ENCODE measurements at places on chromosomes 6 and 20.

- no peaks in the 10 kb centered on the region for H3K4me1 ChIP-seq
- peaks cover 2% of the 10 kb centered on the region for H3K27me3 ChIP-seq
- H3K27ac ChIP-seq: peak overlapping the region; percentile 8
- H3K4me3 ChIP-seq: no peak overlapping the region
- no peaks in the 10 kb centered on the region for H3K36me3 ChIP-seq
These were observed 86.5 kb upstream of the MYL9 start for GRCh38 chr20:36454698-36455427.

DNA sequence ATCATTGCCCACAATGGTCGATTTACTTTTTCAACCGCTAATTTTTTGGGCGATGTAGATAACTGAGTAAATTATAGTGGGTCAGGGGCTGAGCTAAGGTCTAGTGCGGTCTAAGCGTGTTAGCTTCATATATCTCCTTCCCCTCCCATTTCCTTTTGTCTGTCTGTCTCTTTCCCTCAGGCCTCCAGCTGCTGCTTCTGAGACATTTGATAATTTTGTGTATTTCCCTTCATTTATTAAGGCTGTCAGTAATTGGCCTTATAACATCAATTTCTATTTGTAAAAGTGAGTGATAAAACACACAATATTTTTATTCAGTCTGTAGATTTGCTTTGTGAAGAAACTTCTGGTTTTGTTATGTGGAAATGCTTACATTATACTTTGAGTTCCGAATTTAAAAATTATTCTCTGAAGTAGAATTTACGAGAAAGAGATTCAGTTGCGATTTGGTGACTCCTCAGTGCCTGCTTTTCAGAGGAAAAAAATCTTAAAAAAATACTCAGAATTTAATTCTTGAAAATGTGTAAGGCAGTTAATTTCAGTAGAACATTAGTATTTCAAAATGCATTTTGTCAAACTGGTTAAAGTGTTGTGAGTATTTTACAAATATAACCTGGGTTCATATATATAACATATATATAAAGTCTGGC lies 1.4 kb downstream of the TMEM170B start:
- peak overlapping the region; percentile 85 for H3K27ac ChIP-seq
- no peaks in the 10 kb centered on the region for H3K36me3 ChIP-seq
- peaks cover 11% of the 10 kb centered on the region for H3K4me1 ChIP-seq
- H3K4me3 ChIP-seq: peak overlapping the region; percentile 91
- H3K27me3 ChIP-seq: peaks cover 1% of the 10 kb centered on the region

- DNase-seq: no peak
- no peaks in the 10 kb centered on the region for H3K27me3 ChIP-seq
- peaks cover 17% of the 10 kb centered on the region for H3K36me3 ChIP-seq
- H3K4me1 ChIP-seq: no peaks in the 10 kb centered on the region
- no peak overlapping the region for H3K27ac ChIP-seq
These were observed 90.0 kb downstream of the RAMACL start for GRCh38 chr6:166496460-166496859.

GRCh38 chr6:34674268-34674639 lies 22.3 kb downstream of the ILRUN start:
- H3K4me1 ChIP-seq: peaks cover 38% of the 10 kb centered on the region
- DNase-seq: no peak
- no peaks in the 10 kb centered on the region for H3K27me3 ChIP-seq
- H3K36me3 ChIP-seq: no peaks in the 10 kb centered on the region
- H3K4me3 ChIP-seq: peak overlapping the region; percentile 77
- H3K27ac ChIP-seq: peak overlapping the region; percentile 98

- no peaks in the 10 kb centered on the region for H3K36me3 ChIP-seq
- no peak for DNase-seq
- no peaks in the 10 kb centered on the region for H3K4me1 ChIP-seq
- H3K27ac ChIP-seq: no peak overlapping the region
- H3K27me3 ChIP-seq: no peaks in the 10 kb centered on the region
These were observed 41.6 kb upstream of the SYNCRIP start for GRCh38 chr6:85684133-85684808.

GRCh38 chr20:64116016-64116415 lies 8.7 kb upstream of the NPBWR2 start:
- no peak overlapping the region for H3K4me3 ChIP-seq
- no peaks in the 10 kb centered on the region for H3K36me3 ChIP-seq
- peaks cover 16% of the 10 kb centered on the region for H3K4me1 ChIP-seq
- H3K27ac ChIP-seq: no peak overlapping the region
- no peaks in the 10 kb centered on the region for H3K27me3 ChIP-seq
